ENCODE measurements at places on chromosomes 2 and 18. TPM values are rescaled to one million over a fixed set of nuclear protein-coding genes. Genes with fewer than 3 reads are reported as not detected.

Gene COL4A4
- total RNA-seq = 1.9 TPM

Gene PSMA8
- total RNA-seq = not detected

Gene STEAP3
- 24.0 TPM for total RNA-seq

Gene RASGRP3
- total RNA-seq = 0.23 TPM

Gene DSC2
- 29.8 TPM for total RNA-seq

Gene SP3
- total RNA-seq = 72.8 TPM

Gene SPHKAP
- not detected for total RNA-seq

Gene OSR1
- total RNA-seq = 0.55 TPM

Gene LONRF2
- total RNA-seq = 0.33 TPM

Gene ANKRD36
- 14.4 TPM for total RNA-seq

DNA sequence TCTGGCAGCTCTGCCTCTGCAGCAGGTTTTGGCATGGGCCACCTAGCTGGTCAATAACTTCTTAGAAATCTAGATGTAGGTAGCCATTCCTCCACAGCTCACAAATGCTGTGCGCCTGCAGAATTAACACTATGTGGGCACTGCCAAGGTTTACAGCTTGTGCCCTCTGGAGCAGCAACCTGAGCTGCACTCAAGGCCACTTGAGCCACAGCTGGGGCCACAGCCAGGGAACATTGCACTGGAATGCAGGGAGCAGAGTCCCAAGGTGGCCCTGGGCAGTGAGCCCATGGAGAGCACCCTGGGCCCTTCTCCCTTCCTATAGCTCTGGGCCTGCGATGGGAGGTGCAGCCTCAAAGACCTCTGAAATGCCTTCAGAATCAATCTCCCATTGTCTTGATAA, 365.3 kb downstream of the SATB2 start:
- no peak for DNase-seq

GRCh38 chr2:193778293-193778692, 1583.6 kb upstream of the TMEFF2 start:
- no peak for DNase-seq

GRCh38 chr2:112055730-112056625, 909 bp downstream of the TMEM87B start:
- DNase-seq = peak; percentile 41

GRCh38 chr18:10062302-10063300, 148.8 kb downstream of the VAPA start:
- DNase-seq = no peak

DNA sequence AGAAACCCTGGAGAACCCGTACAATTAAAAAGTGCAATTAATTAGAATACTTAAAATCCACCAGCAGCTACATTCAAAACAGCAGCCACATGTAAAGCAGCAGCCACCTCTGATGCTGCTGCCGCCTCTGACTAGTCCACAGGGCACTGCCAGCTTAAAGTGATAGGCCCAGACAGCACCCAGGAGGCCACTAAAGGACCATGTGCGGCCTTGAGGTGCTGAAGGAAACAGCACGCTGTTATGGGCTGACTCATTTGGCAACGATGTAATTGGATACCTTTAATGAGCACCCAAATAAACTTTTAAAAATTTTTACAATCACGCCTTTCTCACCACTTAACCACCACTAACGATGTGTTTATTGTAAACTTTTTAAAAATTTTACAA, 209.3 kb upstream of the NCKAP5 start:
- no peak for DNase-seq

- no peak for DNase-seq
Observed at GRCh38 chr2:7692657-7693161, 775.5 kb downstream of the RNF144A start.

- DNase-seq = no peak
Observed at GRCh38 chr2:153710128-153710527, 161.6 kb upstream of the GALNT13 start.

DNA sequence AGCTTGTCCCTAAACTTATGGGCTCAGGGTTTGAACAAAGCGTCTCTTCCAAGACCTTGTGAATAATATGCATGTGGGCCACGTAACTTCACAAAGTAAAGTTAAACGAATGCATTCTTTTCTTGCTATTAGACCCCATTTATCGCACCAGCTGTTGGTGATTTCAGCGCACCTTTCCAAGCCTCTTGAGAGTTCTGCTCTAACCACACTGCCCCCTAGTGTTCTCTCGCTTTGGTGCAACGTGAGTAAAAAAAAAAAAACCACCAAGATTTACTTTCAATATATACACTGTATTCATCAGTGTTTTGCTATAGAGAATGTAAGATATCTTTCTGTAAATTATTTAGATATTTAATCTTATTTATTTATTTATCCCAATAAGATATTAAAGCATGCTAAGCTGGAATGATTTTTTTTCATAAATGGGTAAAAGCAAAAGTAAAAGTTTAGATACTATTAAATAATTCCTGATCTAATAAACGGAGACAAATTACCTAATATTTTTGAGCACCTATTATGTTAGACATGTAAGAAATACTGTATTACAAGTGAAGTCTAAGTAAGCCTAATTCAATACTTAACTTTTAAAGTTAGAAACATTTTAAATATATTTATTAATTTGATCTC, 459.5 kb downstream of the DLGAP1 start:
- DNase-seq = peak; percentile 47

DNA sequence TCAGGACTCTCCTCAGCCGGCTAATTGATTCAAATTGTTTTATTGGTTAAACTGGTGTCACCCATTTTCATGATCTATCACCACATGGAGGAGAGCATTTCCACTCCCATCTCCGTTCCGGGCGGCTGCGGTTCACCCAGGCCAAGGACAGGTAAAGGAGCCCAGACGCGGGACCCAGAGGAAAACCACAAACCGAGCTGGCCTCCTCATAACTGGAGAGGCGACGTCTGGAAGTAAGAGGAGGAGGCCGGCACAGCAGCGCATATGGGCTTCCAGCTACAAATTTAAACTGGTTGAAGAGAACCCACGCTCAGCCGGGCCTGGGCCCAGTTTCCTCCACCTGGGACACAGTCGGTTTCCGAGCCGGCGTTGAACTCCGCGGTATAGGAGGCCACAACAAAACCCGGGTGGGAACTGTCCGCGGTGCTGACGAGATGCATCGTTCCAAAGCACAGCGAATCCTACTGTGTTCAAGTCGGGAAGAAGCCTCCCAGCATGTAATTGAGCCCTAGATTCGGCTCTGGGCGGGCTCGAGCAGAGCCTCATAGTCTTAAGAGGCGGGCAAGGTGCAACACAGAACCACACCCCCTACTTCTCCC, 3.0 kb upstream of the SKOR2 start:
- peak; percentile 94 for DNase-seq

DNA sequence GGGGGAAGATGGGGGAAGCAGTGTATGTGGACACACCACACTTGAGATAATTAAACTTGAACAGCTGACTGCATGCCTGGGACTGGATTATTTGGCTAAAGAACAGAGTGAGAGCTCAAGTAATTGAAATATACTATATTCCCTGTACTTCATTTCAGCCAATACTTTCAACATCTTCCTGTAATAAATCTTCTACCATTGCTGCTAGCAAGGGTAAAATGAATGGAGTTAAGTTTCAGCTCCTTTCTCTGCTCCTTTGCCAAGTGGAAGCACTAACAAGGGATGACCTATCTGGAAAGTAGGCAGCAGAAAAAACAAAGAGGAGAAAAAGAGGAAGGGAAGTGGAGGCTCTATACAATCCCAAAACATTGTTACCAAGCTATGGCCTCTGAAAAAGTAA, 50.9 kb downstream of the MMADHC start:
- no peak for DNase-seq

GRCh38 chr2:121634354-121635307, 14.6 kb downstream of the CLASP1 start:
- DNase-seq = no peak

- DNase-seq = no peak
Observed at GRCh38 chr2:80195034-80195433, 109.5 kb downstream of the LRRTM1 start.

DNA sequence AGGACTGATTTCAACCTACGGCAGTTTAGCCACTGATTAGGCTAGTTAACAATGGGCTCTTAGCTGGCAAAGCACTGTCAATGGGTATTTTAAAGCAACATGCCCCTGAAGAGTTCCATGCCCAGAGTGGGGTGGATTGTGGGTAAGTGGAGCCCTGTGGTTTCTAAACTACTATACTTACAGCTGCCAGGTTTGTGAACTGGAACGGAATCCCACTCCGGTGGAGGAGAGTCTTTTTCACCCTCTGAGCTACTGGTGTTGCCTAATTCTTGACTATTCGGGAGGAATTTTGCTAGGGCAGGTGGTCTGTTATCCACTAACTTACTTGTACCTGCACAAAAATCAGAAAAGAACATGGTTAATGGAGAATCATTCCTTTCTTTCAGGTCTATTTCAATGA, 52.6 kb downstream of the ZAP70 start:
- DNase-seq = no peak

- no peak for DNase-seq
Observed at GRCh38 chr2:101972621-101973434, 18.9 kb upstream of the IL1R2 start.

DNA sequence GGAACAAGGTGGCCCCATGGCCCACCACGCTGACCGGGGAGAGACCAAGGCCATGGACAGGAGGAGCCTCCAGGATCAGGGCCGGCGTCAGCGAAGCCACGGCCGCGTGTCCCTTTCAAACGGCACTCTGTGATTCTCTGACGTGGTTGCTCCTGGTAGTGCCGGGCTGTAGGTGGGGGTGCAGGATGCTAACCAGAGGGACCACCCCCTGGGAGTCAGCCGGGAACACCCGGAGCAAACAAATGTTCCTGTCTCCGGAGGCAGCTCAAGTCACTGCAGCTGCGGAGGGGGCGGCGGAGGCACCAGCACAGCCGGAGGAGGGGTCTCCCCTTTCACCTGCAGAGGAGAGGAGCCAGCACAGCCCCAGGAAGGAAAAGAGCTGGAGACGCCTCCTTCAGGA, 750.6 kb upstream of the SALL3 start:
- peak; percentile 16 for DNase-seq

DNA sequence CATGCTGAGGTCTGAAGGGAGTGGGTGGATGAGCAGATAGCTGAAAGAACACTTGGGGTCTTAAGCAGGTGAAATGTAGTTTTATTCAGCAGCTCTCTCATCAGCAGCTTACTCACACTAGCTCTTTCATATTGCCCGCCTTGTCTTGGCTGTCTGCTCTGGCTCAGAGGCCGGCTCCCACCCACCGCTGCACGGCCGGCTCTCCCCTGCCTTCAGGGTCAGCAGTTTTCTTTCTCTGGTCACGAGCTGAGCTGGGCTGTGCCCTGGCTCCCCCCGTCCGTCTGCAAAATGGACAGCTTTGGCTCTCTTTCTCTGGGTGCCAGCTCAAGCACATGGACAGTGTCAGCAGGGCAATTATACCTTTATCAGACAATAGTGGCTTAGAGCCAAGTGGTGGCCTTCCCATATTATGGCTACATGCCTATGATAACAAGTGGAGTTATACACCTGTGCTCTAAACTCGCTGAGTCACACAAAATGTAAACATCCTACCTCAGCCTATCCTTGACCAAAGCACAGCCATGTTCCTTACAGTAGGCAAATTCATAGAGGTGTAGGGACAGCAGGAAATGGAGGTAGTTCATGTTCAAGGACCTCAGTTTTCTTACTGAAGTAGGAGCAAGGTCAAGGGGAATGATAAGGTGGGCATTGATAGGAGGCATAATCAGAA, 224.8 kb downstream of the SOCS6 start:
- no peak for DNase-seq

- no peak for DNase-seq
Observed at GRCh38 chr2:181143790-181144300, 163.4 kb downstream of the UBE2E3 start.

DNA sequence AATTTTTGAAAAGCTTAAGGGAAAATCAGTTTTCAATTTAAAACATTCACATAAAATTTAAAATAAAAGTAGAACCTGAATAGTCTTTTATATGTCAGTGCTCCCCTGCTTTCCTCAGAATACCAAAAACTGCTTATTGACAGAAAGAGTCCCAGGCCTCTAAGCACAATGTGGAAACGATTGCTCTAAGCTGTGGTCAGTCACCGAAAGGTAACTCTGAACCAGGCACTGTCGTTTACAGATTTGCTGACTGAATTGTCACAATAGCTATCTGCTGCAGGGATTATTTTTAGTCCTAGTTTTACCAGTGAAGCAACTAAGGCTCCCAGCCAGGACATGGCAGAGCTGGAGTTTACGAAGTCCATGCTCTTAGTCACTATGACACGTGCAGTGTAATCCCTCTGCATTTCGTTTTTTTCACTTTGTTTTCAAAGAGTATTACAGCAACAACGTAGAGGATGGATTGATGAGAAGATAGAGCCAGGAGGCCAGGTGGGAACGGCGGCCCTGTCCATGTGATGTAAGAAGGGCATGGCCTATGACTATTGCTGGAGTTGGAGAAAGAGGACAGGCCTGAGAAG, 28.1 kb upstream of the TMEM247 start:
- no peak for DNase-seq

- no peak for DNase-seq
Observed at GRCh38 chr2:233021771-233022170, 8.7 kb upstream of the NGEF start.

GRCh38 chr2:54384301-54385203, 71.6 kb upstream of the SPTBN1 start:
- peak; percentile 21 for DNase-seq

DNA sequence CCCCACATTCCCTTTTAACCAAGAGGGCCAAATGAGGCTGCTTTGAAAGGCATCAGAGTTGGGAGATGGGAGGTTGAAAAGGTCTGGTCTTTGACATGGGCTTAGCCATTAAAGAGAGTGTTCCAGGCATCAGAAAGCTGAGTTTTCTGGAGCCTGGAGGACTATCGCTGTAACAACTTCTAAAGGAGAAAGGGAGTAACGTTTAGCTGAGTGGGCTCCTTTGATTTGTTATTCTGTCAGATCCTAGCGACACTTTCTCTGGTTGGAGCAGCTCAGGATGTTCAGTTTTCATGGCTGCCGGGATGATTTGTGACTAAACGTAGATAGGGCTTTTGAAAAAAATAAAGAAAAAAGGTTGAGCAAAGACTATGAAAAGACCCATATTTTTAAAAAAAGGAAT, 346.6 kb downstream of the THSD7B start:
- DNase-seq = no peak

GRCh38 chr2:188983427-188984064, 9.4 kb downstream of the COL3A1 start:
- no peak for DNase-seq

DNA sequence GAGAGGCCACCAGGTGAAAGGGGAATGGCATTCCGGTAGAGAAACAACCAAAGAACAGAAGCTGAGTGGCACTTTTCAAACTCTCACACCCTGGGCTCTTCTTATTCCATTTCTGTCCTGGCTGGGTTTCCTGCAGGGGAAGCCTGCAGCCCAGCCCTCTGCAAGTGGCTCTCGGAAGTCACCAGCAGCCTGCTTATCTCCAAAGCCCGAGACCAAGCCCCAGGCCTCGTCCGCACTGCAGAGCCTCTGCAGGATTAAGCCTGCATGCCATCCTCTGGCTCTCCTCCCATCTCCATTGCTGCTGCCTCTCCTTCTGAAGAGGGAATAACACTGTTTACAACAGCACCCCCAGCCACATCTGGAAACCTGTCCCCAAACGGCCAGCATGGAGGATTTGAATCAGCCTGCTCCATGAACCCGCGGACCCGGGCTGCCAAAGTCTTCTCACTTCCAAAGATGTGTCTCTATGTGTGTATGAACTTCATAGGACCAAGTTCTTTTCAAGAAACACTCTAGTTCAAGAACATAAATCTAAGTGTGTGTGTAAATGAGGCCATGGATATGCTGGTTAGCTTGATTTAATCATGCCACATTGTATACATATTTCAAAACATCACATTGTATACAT, 54.2 kb downstream of the DIPK1C start:
- DNase-seq = no peak
